ENCODE measurements at places on chromosomes 4 and X.

GRCh38 chrX:53261355-53261972 lies 19.9 kb downstream of the IQSEC2 start:
- no peak for DNase-seq

DNA sequence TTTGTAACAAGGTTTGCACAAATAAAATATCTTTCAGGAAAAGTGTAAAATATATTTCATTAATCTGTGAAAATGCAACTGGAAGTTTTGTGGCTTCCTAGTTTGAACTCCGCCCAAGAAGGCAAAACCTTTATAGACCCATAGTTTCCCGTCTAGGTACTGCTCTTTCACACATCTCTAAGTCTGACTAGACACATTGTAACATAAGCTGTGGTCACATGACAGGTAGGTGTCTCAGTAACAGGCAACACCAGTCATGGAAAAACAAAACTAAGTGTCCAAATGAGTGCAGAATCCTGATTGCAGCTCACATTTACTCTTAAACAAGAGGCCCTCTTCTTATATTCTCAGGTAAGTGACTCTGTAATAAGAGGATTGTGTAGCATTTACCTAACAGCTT lies 55.6 kb downstream of the SNCA start:
- no peak for DNase-seq

- DNase-seq = no peak
Observed at GRCh38 chrX:151641564-151641963, 53.7 kb upstream of the PRRG3 start.

DNA sequence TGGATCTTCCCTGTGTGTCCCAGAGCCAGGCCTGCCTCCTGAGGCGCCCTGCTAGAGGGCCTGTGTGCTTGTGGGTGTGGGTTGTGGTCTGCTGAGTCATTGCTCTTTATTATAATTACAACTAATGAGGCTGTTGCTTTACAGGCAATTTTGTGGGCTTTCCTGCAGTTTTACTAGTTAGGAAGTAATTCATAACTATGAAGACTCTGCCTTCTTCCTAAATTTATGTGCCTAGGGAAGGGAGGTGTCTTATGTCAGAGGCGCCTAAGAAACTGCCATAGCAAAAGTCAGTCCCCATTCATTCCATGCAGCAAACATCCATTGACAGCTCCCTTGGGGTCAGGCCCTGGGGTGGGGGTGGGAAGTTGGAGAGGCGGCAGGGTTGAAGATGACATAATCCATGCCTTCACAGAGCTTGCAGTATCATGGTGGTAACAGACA lies 359.2 kb downstream of the IDS start:
- no peak for DNase-seq

DNA sequence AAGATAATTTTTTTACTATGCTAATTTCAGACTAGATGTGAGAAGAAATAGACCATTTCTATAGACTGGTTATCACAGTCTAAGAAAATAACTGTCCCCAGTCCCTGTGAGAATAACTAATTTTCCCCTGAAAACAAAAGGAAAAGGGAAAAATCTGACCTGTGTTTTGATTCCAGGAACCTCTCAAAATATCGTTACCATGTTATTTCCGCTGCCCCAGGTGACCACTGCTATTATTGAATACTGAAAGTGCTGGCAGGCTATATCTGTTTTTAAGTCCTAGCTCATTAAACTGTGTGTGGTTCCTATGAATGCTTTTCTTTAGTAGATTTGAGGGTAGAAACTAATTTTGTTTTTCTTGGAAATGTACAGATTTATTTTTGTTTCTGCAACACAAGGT lies 83.6 kb downstream of the GAB1 start:
- no peak for DNase-seq

GRCh38 chrX:19094654-19095053 lies 27.6 kb downstream of the ADGRG2 start:
- DNase-seq = no peak

GRCh38 chr4:67470871-67471270 lies 74.4 kb downstream of the CENPC start:
- DNase-seq = no peak

DNA sequence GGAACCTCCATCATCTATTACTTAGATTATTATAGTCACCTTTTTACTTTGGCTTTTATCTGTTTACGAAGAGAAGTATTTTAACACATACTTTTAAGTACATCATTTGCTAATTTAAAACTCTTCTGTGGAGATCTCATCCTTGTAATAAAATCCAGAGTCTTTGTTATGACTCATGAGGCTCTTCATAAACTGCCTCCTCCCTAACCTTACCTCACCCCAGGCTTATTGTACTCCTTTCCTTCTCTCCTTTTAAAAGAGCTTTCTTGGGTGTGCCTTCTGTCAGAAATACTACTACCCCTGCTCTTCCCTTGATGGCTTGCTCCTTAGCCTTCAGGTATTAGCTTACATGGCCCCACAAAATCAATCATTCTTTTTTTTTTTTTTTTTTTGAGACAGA lies 6.6 kb downstream of the ARL9 start:
- no peak for DNase-seq

DNA sequence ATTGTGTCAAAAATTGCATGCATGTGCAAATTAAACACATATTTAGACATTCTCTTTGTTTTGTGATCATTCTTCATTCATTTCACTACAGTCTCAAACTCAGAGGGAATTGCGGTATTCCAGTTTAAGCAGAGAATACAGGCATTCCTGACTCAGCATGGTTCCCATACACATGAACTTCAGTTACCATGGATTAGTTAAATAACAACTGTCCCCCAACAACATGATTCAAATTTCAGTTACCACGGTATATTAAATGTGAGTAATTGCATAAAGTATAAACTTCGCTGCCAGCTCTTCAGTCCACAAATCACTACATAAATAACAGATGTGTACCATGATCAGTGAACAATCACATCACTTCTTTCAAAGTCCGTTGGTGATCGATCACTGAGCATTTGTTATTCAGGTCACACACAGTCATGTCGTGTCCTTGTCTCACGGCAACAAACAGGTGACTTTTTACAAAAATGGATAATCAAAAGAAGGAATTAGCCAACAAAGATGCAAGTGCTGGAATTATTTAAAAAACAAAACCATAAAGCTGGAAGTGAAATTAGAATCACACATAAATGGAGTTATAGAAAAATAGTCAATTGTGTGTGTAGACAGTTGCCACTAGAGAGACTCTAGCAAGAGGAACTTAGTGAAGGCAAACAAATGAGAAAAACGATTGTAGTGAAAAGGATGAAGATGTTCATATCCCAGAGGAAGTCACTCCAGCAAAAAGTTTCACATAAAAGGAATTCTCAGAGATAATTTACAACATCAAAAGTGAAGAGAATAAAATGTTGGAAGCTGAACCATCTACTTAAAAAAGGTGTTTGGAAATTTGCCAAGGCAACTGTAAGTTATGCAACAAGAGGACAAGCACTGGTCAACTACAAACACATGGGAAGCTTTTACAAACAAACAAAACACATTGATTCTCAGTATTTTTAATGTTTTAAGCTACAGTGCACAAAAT lies 138.6 kb upstream of the SMARCAD1 start:
- DNase-seq = no peak

GRCh38 chrX:122512561-122513072 lies 671.5 kb upstream of the GRIA3 start:
- no peak for DNase-seq

GRCh38 chr4:41696131-41696530 lies 52.4 kb downstream of the PHOX2B start:
- DNase-seq = no peak

GRCh38 chr4:80179637-80180161 lies 17.6 kb upstream of the PRDM8 start:
- DNase-seq = no peak

GRCh38 chrX:51608766-51609165 lies 9.9 kb downstream of the CENPVL3 start:
- no peak for DNase-seq

DNA sequence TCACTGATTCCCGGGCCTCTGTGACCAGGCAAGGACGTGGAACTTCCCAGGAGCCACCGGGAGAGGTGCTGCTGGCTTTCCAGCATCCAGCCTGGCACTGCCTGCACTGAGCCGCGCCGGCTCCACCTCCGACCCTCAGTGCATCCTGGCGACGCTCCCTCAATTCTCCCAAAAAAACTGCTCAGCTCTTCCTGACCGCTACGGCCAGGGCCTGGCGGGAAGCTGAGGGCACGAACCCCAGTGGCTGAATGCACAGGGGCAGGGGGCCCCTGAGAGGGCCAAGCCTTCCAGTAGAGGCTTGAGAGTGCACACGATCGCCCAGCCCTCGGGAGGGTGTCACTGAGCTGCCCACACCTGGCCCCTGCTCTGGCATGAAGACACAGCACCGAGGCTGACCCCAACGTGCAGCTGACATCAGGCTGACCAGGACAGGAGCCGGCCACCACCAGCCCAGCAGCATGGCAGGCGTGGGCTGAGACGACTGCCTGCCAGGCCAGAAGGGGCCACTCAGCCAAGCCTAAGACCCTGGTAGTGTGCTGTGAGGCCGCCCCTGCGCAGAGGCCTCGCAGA lies 6.9 kb downstream of the CTBP1 start:
- DNase-seq = no peak

- no peak for DNase-seq
Observed at GRCh38 chrX:74922922-74923543, 2.2 kb downstream of the NEXMIF start.

DNA sequence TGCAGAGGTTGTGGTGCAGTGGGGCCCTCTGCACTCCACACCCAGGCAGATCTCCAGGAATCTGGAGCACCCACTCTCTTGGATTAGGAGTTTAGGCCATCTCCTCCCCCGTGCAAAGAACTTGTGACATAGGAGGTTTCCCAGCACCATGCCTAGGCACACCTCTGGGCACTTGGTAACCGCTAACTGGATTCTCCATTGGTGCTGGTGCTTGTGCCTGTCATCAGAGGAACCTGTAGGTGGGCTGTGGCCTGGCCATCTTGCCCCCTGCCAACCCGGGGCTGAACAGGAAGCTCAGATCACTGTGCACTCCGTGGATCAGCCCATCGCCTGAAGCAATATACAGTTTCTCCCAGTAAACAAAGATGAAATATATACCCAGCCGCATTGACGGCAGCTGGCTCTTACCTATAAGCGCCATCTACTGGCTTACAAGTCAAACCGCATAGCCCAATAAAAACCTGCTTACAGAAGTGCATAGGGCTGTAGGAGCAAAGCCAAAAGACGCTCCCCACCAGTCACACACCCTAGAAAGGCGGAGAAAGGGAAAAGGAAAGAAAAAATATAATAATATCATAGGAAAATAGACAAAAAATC lies 19.1 kb upstream of the TEX13B start:
- DNase-seq = no peak

DNA sequence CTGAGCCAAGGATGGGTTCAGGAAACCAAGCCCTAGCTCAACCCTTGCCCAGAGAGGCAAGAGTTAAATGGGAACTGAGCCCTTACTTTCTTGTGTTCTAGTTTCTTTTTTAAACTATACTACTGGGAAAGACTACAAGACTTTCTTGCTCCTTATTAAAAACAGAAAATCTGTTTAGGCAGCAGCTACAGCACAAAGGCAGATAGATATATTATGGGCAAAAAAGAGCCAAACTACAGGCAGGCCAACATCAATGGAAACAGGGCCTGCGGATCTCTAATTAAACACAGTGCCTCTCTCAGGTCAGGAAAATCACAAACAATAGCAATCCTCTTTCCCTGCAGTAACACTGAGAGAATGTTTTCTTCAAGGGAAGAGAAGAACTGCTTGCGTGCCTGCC lies 226.0 kb downstream of the LDB2 start:
- DNase-seq = no peak

- no peak for DNase-seq
Observed at GRCh38 chr4:129040471-129040870, 52.9 kb downstream of the SCLT1 start.

GRCh38 chr4:2800691-2801596 lies 8.1 kb downstream of the SH3BP2 start:
- no peak for DNase-seq

DNA sequence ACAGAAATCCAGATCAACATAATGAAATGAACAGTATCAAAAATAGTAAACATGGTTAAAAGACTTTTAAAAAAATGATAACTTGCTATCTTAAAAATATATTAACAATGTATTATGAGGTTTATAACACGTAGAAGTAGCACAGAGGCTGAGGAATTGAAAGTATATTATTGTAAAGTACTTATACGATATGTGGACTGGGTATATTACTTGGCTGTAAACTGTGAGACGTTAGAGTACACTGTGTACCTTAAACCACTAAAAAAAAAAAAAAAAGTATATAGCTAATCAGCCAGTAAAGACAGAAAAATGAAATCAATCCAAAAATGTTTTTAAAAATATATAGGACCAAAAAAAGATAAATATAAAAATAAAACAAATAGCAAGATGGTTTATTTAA lies 120.6 kb downstream of the TET2 start:
- no peak for DNase-seq

DNA sequence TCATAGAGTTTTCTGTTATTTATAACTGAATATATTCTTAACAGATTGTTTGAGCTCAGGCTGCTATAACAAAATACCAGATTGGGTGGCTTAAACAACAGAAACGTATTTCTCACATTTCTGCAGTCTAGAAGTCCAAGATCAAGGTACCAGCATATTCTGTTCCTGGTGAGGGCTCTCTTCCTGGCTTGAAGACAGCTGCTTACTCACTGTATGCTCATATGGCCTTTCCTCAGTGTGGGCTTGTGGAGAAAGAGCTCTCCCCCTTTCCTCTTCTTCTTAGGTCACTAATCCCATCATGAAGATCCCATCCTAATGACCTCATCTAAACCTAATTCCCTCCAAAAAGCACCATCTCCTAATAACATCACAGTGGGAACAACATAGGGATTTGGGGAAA lies 117.8 kb downstream of the RASGEF1B start:
- DNase-seq = no peak

DNA sequence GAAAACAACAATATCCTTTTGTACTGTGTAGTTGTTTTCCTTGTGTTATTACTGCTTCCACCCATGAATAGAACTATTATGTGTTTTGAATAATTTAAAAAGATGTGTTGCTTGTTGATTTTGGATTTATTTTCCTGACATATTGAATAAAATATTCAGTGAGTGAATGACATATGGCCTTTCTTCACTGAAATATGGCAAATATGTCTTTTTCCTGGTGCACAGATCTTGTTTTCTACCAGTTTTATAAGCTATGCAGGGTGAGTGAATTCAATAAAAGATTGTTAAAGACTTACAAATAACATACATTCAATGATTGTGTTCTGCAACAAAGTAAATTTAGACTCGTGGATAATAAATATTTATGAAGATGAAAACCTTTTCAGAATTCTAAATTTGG lies 1216.3 kb upstream of the ADGRL3 start:
- no peak for DNase-seq

GRCh38 chr4:73870768-73871167 lies 1.6 kb downstream of the CXCL1 start:
- no peak for DNase-seq
